ENCODE measurements at places on chromosomes 2 and 18.

DNA sequence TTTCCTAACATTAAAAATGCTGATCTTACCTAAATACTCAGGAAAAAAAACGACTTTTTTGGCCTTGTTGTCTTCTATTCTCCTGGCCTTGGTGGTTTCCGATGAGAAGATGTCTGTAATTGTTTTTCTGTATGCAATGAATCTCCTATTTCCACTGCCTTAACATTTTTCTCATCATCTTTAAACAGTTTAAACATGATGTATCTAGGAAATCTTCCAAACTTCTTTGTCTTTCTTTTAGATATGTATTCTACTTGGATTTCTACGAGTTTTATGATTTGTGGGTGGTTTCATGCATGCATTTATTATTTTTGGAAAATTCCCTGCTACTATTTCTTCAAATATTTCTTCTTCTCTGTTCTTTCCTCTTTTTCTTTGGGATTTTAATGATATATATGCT lies 288.6 kb upstream of the GYPC start:
- no peak for DNase-seq

GRCh38 chr2:224034017-224034416 lies 5.1 kb downstream of the SERPINE2 start:
- DNase-seq: no peak

DNA sequence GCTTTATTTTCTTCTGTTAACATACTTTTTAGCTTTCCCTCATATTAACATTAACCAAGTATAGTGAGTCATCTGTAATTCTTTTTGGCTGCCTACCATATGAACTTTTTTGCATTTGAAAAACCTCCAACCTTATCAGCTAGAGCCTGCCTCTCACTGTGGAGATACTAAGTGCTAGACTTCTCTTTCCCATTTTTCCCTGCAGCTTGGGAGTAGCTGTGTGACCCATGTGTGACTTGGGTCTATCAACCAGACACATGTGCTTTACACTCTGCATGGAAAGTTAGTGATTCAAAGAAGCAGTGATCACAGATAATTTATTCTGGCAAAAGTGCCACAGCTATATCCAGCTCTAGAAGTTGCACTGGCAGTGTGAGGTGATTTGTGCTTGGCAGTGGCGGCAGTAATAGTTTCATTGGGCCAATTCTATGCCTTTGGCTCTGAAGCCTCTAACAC lies 36.3 kb downstream of the PREPL start:
- DNase-seq: no peak

GRCh38 chr2:162301151-162301804 lies 17.2 kb downstream of the IFIH1 start:
- no peak for DNase-seq

- no peak for DNase-seq
Measured at GRCh38 chr2:198756166-198756565, 701.6 kb downstream of the SATB2 start.

GRCh38 chr2:127046579-127046978 lies 60.4 kb downstream of the BIN1 start:
- no peak for DNase-seq

GRCh38 chr2:157388827-157389226 lies 55.1 kb downstream of the CYTIP start:
- DNase-seq: no peak
